ENCODE measurements at places on chromosomes 6 and 20.

DNA sequence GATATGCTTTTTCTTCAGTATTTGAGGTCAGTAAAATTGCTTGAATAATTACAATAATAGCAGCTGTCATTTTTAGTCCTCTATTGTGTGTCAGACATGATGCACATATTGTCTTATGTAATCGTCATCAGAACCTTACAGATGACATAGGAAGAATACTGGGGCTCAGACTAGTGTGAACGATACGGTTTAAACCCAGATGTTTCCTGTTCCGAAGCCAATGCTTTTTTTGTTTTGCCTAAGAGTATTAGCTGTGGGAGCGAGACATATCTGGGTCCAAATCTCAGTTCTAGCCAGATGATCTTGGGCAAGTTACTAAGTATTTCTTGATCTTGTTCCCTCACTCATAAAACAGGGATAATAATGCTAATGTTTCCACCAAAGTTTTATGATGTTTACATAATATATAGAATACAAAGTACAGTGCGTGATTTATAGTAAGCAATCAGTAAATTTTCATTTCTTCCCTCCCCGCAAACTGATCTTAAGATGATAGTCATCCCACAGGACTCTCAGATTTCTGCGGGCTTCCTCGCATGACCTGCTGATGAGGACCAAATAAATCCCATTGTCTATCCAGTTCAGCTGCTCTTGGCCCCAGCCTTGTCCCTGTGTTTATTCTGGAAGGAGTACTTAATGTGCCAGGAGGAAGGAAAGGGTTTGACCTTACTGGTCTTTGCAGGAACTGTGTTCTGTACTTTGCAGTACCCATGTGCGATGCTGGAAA lies 98.2 kb downstream of the CAP2 start:
- no peak for DNase-seq

- no peak for DNase-seq
These were observed 114.6 kb downstream of the SOBP start for GRCh38 chr6:107604549-107604948.

DNA sequence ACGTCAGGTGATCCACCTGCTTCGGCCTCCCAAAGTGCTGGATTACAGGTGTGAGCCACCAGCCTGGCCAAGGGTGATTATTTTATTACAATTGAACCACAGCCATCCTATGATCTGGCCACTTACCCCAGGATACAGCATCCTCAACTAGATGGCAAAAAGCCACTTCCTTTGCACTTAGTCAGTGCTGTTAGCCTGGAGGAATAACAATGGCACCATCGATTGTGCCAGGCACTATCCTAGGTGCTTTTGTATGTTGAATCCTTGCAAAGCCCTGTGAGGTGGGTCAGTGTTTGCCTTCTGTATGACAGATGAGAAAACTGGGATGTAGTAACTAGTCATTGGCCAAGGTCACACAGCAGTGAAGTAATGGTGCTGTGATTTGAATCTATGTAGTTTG lies 11.2 kb upstream of the TTPAL start:
- no peak for DNase-seq

DNA sequence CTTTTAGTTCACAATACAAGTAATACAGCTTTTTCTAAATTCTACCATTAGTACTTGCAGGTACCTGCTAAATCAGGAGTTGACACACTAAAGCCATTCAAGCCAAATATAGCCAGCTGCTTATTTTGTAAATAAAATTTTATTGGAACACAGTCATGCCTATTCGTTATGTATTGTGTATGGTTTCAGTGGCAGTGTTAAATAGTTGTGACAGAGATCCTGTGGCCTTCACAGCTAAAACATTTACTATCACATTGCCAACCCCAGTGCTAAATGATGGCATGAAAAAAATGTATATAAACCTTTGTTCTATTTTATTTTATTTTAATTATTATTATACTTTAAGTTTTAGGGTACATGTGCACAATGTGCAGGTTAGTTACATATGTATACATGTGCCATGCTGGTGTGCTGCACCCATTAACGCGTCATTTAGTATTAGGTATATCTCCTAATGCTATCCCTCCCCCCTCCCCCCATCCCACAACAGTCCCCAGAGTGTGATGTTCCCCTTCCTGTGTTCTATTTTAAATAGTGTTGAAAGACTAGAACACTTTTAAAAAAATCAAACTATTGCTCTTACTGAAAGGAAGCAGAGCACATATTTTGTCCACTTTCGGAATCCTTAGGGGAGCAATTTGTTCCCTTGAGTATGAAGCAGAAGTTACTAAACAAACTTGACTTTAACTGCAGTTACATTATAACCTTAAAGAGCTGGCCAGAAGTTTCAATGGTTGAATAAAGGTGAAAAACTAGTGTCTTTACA lies 115.7 kb downstream of the PRIM2 start:
- DNase-seq, result no peak

DNA sequence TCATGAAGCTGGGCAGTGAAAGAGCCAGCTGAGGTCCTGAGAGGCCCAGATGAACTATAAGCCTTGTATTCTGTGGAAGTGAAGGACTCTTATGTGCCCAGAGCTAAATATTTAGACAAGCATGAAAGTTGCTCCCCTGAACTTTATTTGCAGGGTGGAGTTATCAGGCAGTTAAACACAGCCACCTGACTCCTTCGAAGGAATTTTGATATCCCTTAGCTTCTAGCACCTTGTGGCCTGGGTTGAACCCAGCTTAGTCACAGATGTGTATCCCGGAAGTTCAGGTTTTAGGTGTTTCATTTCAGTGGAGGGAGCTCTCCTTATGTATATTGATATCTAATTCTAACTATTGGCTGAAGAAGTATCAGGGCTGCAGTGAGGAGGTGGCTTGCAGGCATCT lies 20.4 kb downstream of the NR2E1 start:
- DNase-seq, result no peak

DNA sequence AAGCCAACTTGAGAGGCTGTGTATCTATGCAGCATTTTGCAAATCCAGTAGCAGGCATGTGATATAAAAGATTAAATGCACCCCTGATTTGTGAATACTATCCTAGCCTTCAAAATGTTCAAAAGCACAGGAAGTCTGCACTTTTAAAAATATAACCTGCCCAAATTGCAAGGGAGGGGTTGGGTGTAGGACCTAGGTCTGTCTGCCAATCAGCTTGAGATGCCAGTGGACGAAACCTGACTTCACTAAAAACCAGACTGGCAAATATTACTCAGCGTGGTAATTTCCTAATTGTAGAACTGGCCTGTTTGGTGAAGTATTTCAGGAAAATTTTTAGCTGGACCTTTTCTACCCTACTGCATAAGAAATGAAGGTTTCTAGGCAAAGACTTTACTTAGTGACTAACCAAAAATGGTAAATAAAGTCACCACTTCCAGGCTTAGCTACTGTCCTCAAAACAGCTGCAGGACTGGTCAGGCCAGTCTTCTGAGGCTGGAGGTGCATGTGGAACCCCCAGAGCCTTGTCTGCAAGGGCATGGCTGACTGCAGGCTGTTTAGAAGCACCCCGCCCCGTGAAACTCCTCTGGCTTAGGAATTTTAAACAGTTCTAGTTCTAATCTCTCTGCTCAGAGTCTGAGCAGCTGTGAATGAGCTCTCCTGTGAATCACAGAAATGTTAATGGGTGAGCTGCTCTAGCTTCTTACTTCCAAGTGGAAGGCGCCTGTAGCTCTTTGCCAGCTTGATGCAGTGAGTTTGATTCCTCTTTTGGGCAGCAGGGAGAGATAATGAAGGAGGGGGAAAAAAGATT lies 104.4 kb upstream of the ESR1 start:
- DNase-seq, result no peak

DNA sequence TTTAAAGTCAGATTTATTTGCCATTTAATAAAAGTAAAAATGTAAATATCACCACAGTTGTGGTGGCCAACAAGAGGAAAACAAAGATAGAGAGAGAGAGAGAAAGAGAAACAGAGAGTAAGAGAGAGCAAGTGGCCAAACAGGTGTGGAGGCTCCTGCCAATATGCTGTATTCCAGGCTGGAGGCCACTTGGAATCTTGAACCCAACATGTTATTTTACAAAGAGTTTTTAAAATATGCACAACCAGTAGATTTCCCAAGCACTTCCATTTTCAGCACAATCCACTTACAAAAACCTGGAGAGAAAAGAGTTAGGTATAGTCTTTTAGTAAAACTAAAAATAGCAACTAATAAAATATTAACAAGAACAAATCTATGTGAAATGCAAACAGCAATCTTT lies 1323.1 kb upstream of the CITED2 start:
- no peak for DNase-seq

DNA sequence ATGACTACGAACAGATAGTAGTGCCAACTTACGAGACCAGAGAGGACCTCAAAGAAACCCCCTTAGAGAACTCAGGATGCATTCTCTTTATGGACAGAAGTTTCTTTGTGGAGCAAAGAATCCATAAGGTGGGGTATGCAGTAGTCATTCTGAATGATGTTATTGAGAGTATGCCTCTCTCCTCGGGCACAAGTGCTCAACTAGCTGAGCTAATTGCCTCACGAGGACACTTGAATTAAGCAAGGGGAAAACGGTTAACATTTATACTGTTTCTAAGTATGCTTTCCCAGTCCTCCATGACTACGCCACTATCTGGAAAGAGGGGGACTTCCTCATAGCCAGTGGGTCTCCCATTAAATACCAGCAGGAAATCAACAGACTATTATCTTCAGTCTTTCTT lies 25.6 kb downstream of the MC3R start:
- no peak for DNase-seq

DNA sequence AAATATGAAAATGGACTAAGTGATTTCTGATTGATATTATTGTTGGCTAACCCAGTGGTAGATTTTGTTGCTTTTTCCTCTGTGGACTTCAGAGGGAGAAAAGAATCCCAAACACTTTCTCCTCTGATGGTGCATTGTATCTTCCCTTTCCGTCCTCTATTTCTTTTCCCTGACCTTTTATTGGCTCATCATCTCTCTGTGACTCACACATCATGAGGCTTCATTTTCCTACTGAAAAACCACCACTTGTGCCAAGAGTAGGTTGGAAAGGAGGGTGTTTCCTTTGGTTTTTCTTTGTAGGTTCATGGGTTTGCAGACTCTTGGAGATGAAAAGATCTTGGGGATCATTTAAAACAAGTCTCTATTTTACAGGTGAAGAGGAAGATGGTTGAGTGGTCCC lies 311.7 kb upstream of the JAG1 start:
- no peak for DNase-seq

Measured in NCI-H510A (cell line).